Stimulated activated CD4-positive, alpha-beta T cell treated with anti-CD3 and anti-CD28 coated beads, Interleukin-15, amount 100 ng/mL, for 24 hours (primary cell): ENCODE measurements at places on chromosomes 3 and 15.
A peak's percentile ranks its signal among the peaks of the same experiment; 100 is the strongest.

GRCh38 chr3:179196098-179196497 lies 47.9 kb downstream of the PIK3CA start:
- DNase-seq = no peak

DNA sequence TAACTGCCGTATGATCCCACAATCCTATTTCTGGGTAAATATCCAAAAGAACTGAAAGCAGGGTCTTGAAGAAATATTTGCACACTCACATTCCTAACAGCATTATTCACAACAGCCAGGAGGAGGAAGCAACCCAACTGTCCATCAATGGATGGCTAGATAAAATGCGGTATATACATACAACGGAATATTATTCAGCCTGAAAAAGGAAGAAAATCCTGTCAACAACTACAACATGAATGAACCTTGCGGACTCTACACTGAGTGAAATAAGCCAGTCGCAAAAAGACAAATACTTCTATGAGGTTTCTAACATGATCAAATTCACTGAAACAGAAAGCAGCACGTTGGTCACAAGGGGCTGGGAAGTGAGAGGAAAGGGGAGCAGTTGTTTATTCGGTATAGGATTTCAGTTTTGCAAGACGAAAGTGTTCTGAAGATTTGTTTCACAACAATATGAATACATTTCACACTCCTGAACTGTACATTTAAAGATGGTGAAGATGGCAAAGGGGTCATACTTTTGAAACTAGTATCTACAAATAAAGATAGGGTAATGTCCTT lies 6.2 kb downstream of the DLG1 start:
- DNase-seq = no peak

DNA sequence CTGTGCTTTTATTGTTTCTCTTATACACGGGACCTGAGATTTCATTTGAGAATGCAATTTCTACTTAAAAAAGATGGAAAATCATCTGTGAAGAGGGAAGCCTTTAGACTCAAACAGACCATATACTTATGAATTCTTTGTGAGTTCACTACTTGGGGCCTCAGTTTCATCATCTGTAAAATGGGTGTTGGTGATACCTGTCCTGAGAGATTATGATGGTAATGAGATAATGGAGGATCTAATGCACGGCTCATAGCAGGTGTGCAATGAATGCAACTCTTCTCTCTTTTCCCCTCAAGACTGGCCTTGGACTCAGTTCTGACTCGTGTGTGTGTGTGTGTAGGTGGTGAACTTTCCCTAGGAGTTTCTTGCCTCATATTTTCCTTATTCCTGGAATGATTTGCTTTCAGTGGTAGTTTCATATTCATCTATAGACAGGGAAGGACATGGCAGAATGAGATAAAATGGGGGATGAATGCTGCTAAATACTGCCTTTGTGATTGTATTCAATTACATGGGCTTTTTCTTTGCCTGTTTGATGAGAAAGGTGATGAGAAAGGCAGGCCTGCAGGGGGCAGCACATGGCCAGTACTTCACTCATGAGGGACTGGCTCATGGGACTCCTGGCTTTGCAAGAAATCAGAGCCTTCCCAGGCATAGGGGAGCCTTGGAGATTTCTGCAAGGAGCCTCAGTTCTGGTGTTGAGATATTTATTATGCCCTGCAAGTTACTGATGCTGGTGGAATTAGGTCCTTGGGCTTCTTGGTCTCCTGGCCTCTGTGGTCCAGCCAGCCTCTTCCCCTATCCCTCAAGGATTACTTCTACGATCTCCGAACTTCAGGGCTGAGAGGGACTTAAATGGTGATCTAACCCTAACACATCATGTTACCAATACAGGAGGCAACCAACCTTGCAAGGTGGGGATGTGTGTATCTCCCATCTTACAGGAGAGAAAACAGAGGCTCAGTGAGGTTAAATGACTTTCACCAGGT lies 70.7 kb downstream of the RPLP1 start:
- peak; percentile 83 for DNase-seq

DNA sequence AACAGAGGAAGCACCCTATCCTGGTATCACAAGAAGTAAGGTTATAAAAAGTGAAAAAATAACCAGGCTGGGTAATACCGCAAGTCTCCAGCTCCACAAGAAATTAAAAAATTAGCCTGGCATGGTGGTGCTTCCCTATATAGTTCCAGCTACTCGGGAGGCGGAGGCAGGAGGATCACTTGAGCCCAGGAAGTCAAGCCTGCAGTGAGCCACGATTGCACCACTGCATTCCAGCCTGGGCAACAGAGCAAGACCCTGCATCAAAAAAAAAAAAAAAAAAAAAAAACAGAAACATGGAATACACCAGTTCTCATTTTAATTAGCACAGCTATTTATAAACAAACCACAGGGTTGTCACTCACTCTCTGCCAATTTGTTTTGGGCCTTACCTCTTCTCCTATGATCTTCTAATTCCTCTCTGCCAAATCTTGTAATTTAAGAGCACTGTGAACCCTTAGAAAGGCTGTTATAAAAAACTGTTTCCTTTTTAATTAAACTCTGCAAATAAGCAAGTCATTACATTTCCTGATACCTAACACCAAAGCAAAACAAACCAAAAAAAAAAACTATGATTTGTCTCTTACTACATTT lies 22.6 kb downstream of the DCUN1D1 start:
- no peak for DNase-seq

- DNase-seq = no peak
Measured at GRCh38 chr15:96247621-96248305, 82.7 kb upstream of the NR2F2 start.

DNA sequence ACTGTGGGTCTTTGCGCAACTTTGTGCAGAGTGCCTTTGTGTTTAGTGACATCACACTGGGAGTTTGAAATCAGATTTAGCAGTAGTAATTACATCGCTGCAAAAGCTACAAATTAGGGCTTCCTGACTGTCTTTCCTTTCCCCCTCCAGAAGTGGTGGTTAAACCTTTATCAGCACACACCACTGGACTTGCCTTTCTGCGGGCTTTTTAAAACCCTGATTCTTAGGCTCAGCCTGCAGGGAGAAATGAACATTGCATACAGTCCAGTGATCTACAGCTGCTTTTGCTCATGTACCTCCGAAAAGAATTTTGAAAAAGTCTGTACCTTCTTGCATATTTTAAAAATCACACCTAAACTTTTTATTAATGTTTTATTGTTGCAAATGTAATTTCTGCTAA lies 219.7 kb upstream of the NAALADL2 start:
- no peak for DNase-seq

- DNase-seq = no peak
Measured at GRCh38 chr15:68223171-68223570, 6.4 kb downstream of the CLN6 start.

DNA sequence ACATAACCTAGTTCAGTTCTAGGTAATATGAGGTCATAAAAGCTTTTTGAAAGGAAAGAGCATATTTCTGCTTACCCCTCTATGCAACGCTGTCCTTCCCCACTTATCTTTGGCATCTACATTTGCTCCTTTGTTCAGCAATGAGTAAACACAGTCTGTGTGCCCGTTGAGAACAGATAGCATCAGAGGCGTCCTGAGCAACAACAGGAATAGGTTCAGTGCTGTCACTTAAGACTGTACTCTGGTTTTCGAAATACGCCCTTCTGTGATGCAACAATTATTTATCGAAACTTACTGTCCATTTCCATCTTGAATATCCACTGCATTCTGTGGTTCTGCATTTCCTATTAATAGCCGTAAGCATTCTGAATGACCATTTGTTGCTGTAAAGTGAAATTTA lies 84.4 kb downstream of the BTD start:
- no peak for DNase-seq

DNA sequence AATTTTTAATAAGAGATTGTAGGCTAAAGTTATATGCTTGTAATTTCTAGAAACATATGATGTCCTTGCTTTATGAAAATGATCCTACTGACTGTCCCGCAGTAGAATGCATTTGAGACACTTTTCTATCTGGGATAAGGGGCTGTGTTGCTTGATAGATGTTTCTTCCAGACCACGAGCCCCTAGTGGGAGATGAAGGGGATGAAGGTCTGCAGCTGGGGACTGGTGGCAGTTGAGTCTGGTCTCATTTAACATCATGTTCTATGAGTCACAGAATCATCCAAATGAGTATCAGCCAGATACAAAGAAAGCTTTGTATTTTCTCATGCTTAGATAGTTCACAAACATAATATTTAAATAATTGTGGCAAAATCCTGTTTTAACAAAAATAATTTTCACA lies 84.3 kb upstream of the PRTG start:
- DNase-seq = no peak

DNA sequence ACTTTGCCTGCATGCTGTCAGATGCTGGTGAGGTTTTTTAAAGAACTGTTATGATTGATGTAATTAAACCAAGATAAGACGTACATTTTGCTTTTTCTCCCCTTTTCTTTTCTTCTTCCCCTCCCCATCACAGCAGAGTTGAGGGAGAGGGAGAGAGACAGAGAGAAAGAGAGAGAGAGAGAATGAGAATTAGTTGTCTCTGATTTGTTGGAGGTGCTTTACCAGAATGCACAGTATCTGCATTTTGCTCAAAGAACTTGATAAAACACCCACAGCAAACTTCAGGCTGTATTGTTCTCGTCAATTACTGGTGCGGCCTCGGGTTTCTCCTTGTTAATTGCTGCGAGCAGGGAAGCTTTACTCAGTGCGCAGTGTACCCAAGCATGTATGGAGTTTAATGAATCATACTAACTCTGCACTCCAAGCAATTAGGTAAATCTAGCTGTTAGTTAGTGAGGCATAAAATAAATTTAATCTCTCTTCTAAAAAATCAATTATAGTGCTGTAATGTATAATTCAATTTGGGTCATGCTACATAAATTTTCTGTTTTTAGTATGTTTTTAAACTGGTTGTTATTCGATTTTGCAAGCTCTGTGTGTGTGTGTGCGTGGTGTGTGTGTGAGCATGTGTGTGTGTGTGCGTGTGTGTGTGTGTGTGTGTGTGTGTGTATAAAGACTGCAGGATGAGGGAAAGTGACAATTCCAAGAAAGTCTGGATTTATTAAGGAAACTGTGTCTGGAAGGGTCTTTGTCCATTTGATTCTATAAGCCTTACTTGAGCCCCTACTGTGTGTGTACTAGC lies 273.4 kb downstream of the TLE3 start:
- no peak for DNase-seq

- DNase-seq = no peak
Measured at GRCh38 chr3:133933097-133934024, 37.7 kb upstream of the RAB6B start.

GRCh38 chr3:113271189-113271588 lies 59.8 kb downstream of the BOC start:
- DNase-seq = no peak

DNA sequence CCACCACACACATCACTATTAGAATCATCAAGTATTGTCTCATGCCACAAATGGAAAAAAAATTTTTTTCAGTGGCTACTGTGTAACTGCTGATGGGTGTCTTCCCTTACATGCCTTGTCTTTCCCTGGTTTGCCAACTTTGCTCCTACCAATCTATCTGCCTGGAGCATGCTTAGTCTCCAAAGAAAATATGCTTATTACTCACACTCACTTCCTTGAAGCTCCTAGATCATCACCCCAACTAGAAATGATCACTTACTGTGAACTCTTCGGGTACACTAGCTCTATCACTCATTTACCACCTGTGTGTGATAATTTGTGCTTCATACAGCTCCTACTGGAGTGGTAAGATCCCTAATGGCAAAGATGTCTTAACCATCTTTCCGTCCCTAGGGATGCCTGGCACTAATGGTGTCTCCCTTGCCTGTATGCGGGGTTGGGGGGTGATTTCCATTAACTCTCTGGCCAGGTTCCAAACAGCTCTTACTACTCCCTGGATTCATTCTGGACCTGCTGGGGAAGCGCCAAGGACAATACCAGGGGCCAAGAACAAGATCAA lies 799 bp downstream of the VPS33B start:
- no peak for DNase-seq

DNA sequence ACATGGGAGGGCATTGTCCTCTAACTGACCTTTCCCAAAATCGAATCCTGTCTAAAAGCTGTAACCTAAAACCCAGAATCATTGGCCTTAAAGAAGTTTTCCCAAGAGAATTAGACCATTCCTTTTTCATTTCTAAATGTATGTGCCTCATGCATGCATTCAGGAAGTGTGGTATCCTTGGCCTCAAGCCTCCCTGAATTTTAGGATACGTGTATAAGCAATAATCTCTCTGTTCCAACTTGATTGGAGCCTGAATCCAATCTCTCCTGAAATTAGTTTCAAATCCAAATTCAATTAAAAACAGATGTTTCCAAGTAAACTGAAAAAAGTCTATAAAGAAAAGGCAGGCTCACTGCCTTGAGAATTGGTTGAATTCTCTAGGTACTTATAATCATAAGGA lies 86.0 kb upstream of the VEPH1 start:
- no peak for DNase-seq

GRCh38 chr3:75395580-75396315 lies 268.4 kb upstream of the FRG2C start:
- no peak for DNase-seq

GRCh38 chr15:92457471-92458041 lies 63.9 kb downstream of the ST8SIA2 start:
- DNase-seq = no peak

GRCh38 chr3:106466881-106467280 lies 598.1 kb upstream of the CBLB start:
- DNase-seq = no peak

- no peak for DNase-seq
Measured at GRCh38 chr3:47158208-47158607, 5.7 kb downstream of the SETD2 start.

DNA sequence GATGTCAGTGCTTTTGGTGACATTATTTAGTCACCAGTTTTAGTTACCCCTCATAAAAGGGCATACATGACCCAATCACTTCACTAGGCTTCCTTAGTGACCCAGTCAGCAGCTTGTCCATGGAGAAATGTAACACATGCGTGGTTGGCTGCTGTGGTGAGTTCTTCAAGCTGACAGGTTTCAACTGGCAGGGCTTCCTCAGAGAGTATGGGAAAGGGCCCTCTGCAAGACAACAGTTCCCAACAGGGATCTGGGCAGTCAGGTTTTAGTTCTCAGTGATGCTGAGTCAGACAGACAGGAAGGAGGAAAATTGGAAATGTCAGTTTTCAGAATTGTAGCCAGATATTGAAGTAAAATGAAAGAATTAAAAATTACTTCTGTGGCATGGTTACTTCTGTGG lies 282.5 kb downstream of the TBL1XR1 start:
- DNase-seq = no peak

GRCh38 chr3:138946663-138947494 lies at the start of the genes FOXL2 and FOXL2NB:
Gene FOXL2 (minus strand): TSS chr3:138947137. CDS start chr3:138946722, 415 bp downstream.
Gene FOXL2NB (plus strand): TSS chr3:138947217. CDS start chr3:138947365, 148 bp downstream.
- peak; percentile 59 for DNase-seq

- no peak for DNase-seq
Measured at GRCh38 chr3:37952564-37952963, 38.0 kb upstream of the VILL start.

- DNase-seq = no peak
Measured at GRCh38 chr15:57943171-57943570, 122.3 kb downstream of the ALDH1A2 start.

DNA sequence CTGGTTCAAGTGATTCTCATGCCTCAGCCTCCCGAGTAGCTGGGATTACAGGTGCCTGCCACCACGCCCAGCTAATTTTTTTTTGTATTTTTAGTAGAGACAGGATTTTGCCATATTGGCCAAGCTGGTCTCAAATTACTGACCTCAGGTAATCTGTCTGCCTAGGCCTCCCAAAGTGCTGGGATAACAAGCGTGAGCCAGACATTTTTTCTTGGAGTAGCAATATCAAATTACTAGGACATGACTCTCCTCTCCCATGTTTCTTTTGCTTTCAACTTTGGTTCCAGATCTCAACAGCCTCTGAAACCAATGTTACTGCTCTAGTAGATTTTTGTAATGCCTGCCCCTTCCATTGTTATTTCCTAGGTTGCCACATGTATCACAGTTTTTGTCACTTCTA lies 462.0 kb downstream of the GBE1 start:
- DNase-seq = no peak

GRCh38 chr3:18443665-18444594 lies 18.8 kb upstream of the SATB1 start:
- DNase-seq = peak; percentile 58

GRCh38 chr15:79102595-79102994 lies 12.0 kb upstream of the RASGRF1 start:
- no peak for DNase-seq
